ENCODE measurements at places on chromosomes 5 and 9.

- DNase-seq: no peak
Measured at GRCh38 chr9:114472765-114473446, 32.4 kb downstream of the WHRN start.

- DNase-seq: no peak
Measured at GRCh38 chr9:4986296-4986695, 1.2 kb downstream of the JAK2 start.

DNA sequence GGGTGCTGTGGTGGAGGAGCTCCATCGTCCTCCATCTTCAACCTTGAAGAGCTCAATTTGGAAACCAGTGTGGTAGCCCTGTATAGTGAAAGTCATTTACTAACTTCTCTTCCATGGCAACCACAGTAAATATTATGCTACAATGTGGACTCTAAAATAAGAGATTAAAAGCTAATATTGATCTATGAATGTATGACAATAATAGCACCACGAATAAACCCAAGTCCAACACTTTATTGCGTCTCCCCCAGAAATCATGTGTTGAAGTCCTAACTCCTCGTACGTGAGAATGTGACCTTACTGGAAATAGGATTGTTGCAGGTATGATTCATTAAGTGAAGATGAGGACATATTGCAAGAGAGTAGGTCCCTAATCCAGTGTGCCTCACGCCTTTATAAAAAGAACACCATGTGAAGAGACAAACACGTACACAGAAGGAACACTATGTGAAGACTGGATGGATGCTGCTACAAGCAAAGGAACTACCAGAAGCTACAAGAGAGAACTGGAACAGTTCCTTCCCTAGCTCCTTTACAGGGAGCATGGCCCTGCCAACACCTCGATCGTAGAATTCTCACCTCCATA, 276.2 kb downstream of the PDE4D start:
- no peak for DNase-seq

DNA sequence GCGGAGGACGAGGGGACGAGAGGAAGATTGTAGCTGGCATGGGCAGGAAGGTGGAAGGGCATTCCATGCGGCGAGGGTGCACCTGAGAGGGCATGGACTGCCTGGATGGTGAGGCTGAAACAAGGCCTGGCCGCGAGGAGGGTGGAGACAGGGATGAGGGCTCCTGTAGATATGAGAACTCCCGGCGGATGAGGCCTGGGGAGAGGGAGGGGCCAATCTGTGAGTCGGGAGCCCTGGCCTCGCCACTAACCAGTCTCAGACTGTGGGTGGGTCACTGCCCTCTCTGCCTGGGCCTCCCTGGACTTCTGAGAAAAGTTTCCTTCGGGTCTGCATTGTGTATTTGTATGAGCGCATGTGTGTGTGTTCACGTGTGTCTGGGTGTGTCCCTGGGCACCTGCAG, 55.4 kb downstream of the LMX1B start:
- DNase-seq: no peak

GRCh38 chr9:2072752-2073405, 57.7 kb downstream of the SMARCA2 start:
- no peak for DNase-seq

GRCh38 chr5:117701062-117701461, 1126.4 kb upstream of the SEMA6A start:
- no peak for DNase-seq

- DNase-seq: no peak
Measured at GRCh38 chr9:113620377-113621161, 157.0 kb downstream of the RGS3 start.

GRCh38 chr5:170434966-170435605, 45.9 kb upstream of the KCNMB1 start:
- DNase-seq: peak; percentile 13

GRCh38 chr9:128886211-128886891, 4.4 kb downstream of the LRRC8A start:
- no peak for DNase-seq

Data from NCI-H1930 (cell line).